ENCODE measurements at places on chromosomes 2 and 18.

DNA sequence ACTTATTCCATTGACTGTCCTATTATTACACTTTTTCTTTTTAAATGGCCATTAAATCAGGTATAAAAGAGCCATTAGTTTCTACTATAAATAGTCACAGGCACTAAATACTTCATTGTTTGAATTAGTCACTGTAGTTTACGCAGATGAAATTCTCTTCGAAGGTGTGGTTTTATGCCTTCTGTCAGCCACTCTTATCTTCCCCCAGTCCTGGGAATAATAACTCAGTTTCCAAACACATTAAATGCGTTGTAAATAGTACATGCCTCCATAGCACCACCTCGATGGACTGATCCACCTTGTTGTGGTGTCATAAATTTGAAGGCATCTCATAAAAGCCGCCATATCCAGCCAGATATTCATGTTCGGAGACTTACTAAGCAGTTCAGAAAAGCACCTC is 72.1 kb upstream of the PARD3B start:
- no peaks in the 10 kb centered on the region for H3K27me3 ChIP-seq
- no peaks in the 10 kb centered on the region for H3K4me1 ChIP-seq
- H3K27ac ChIP-seq = no peak overlapping the region
- H3K4me3 ChIP-seq = no peak overlapping the region
- no peaks in the 10 kb centered on the region for H3K36me3 ChIP-seq

DNA sequence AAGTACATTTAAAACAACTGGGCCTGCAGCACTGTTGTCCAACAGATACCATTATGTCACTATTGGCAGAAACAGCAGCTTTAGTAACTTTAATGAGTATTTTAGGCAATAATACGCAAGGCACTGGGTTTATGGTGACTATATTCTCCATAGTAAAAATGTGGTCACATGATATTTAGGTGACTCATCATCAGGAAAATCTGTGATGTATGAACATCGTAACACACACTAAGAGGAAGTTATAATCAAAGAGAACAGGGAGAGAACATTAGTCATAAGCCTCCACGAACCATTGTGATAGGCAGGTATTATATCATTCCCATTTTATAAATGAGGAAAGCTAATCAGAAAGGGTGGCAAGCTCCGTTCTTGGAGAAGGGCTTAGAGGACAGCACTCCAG is 36.9 kb downstream of the RAPH1 start:
- peaks cover 4% of the 10 kb centered on the region for H3K36me3 ChIP-seq
- H3K4me1 ChIP-seq = peaks cover 17% of the 10 kb centered on the region
- H3K27me3 ChIP-seq = no peaks in the 10 kb centered on the region
- no peak overlapping the region for H3K4me3 ChIP-seq

DNA sequence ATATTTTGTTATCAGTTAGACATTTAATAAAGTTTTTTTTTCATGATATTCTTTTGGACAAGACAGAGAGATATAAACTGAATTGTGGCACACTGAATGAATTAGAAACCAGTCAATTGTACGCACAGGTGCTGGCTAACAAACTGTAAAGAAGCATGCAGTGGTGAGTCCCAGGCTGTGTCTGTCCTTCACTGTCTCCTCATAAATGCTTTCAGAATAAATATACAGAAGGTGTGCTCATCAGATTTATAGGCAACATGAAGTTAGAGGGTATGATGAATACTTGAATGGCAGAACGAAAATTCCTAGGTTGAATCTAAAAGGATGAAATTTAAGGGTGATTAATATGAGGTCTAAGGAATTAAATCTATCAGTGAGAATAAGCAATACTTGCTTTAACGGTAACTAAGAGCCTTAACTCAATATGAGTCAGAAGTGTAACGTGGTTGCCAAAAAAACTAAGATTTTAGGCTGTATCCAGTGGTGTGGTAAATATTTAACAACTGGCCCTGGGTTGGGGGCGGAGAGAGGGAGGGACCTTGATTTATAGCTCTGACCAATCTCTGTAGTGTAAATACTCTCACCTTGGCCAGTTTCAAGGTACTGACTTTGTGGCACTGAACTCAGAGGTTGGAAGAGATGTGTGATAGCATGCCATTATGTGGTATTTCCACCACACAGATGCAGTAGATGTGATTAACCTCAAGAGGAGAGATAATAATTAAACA is 41.9 kb upstream of the AAK1 start:
- H3K4me1 ChIP-seq = peaks cover 15% of the 10 kb centered on the region
- H3K4me3 ChIP-seq = no peak overlapping the region
- no peaks in the 10 kb centered on the region for H3K27me3 ChIP-seq

DNA sequence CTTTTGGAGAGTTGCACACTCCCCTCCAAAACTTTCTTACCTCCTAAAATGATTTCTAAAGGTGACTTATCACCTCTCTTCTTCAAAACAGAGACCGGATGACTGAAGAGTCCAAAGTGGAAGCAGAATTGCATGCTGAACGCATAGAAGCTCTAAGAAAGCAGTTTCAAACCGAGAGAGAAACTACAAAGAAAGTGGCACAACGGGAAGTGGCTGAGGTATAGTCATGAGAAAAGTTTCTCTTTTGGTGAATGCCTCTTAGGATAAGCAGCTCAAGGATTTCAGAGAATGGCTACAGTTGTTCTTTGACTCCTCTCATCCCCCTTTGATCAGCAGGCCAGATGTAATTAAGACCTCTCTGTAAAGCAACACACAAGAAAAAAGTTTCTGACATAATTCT is 73.6 kb downstream of the GTF3C3 start:
- no peak overlapping the region for H3K4me3 ChIP-seq
- H3K4me1 ChIP-seq = no peaks in the 10 kb centered on the region
- H3K36me3 ChIP-seq = no peaks in the 10 kb centered on the region
- no peak for DNase-seq
